Activated T-cell treated with anti-CD3 and anti-CD28 coated beads, Interleukin-2, amount 50 U/mL, for 72 hours (primary cell): ENCODE measurements at places on chromosomes 1 and 21. TPM values are rescaled to one million over a fixed set of nuclear protein-coding genes. Genes with fewer than 3 reads are reported as not detected.
A peak's percentile ranks its signal among the peaks of the same experiment; 100 is the strongest.

C2CD4D gene
- 4.4 TPM for total RNA-seq

SPRTN gene
- 9.6 TPM for total RNA-seq

CD2 gene
- total RNA-seq = 232 TPM

CDA gene
- not detected for total RNA-seq

KRTAP10-1 gene
- not detected for total RNA-seq

DNA sequence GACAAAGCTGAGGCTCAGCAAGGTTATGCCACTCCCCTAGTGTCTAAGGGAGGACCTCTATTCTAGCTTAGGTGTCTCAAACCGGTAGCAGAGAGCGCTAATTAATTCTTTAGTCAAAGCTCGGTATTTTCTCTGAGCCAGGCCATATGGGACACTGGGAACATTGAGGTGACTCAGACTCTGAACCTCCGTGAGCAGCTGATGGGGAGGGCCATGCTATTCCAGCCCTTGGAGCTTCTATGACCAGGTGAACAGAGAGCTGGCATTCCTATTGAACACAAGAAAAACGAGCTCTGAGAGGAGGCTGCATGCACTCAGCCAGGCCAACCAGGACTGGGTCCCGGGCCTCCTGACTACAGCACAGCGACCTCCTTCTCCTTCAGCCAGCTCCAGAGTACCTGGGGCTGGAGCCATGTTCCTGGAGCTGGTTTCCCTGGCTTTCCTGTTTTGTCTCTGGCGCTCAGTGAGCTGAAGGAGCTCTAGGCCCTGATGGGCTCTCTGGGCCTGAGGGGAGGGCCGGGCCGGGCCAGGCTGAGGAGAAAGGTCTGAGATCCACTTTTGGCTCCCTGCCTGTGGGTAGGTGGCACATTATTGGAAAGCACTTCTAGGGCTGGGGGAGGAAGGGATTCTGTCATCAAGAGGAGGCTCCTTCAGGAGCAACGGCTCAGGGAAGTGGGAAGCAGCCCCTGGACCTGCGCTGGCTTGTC, 37.0 kb downstream of the SLC9A1 start:
- no peak for DNase-seq
- H3K27me3 ChIP-seq = no peaks in the 10 kb centered on the region
- H3K36me3 ChIP-seq = peaks cover under 1% of the 10 kb centered on the region
- H3K4me3 ChIP-seq = no peak overlapping the region
- H3K27ac ChIP-seq = no peak overlapping the region

DNA sequence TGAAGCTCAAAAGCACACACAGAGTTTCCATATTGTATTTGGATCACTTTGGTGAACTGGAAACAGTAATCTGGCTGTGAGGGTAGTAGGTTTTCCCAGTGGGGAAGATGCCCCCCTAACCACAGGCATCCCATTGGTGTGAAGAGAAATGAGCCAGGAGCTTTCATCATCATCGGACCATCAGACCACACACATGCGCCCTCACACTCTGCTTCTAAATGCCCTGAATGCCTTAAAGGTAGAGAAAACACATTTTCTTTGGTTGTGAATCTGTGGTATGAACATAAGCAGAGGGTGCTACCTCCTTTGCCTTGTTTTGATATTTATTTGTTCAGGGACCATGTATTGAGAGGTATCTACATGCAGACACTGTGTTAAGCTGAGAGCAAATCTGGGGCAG, 79.0 kb upstream of the DNAH14 start:
- no peaks in the 10 kb centered on the region for H3K27me3 ChIP-seq
- DNase-seq = no peak
- no peak overlapping the region for H3K27ac ChIP-seq
- no peaks in the 10 kb centered on the region for H3K36me3 ChIP-seq
- H3K4me1 ChIP-seq = no peaks in the 10 kb centered on the region

GRCh38 chr1:245396615-245397014, 241.8 kb downstream of the KIF26B start:
- DNase-seq = no peak
- no peak overlapping the region for H3K4me3 ChIP-seq
- no peak overlapping the region for H3K27ac ChIP-seq
- H3K27me3 ChIP-seq = no peaks in the 10 kb centered on the region
- H3K4me1 ChIP-seq = no peaks in the 10 kb centered on the region

DNA sequence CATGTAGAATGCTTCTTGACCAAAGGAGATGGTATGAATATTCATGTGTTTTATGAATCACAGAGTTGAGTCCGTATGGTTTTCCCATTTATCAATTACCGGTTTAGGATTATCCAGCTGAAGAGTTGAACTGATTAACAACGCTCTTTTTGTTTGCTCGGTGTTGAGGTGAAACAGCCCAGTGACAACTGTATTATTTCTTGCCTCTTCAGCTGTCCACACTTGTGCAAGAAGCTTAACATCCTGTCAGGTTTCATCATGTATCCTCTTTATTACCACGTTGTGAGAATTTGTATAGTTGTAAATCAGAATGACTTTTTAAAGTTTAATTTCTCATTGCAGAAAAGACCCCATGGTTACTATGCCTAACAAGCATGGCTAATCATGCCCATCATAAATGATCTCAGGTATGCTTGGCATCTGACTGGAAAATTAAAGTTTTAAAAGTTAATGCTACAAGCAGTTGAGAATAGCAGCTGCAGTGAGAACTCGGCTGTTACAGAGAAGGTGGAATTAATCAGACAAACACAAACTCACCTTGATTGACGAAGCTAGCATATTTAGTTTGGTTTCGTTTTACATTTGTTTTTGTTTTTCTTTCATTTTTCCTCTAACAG, 563.2 kb upstream of the ADGRL2 start:
- H3K36me3 ChIP-seq = no peaks in the 10 kb centered on the region
- H3K27me3 ChIP-seq = no peaks in the 10 kb centered on the region
- H3K4me3 ChIP-seq = no peak overlapping the region
- H3K27ac ChIP-seq = no peak overlapping the region
- no peaks in the 10 kb centered on the region for H3K4me1 ChIP-seq

GRCh38 chr1:55346586-55346985, 131.4 kb upstream of the USP24 start:
- H3K4me1 ChIP-seq = no peaks in the 10 kb centered on the region
- no peaks in the 10 kb centered on the region for H3K36me3 ChIP-seq
- no peak for DNase-seq

DNA sequence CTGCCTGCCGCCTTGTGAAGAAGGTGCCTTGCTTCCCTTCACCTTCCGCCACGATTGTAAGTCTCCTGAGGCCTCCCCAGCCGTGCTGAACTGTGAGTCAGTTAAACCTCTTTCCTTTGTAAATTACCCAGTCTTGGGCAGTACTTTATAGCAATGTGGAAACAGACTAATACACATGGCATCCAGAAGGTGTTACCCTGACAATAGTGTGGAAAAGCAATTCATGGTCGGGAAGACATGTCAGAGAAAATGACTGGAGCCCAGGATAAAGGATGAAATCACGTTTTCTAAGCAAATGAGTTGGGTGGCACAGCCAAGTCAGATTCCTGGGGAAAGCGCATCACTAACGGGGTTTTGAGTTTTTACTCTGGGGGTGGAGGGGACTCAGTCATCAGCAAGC, 76.4 kb downstream of the HLCS start:
- no peaks in the 10 kb centered on the region for H3K27me3 ChIP-seq
- no peak overlapping the region for H3K4me3 ChIP-seq
- H3K27ac ChIP-seq = no peak overlapping the region
- no peaks in the 10 kb centered on the region for H3K36me3 ChIP-seq

DNA sequence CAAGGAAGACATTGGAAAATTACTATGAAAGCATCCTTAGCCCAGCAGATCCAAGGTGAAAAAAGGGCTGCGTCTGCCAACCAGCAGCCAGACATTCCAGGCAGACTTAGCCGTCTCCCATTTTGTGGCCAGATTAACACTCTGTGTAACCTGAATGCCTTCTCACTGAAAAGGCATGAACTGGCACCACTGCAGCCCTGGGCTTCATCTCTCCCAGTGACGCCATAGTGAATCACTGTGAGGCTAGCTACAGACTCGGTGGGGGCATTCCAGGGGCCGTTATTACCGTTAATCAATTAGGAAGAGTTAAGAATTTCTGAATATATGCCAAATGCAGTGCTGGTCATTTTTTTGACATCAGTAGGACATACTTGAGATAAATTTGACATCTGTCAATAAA, 627.4 kb downstream of the LMO4 start:
- H3K4me3 ChIP-seq = no peak overlapping the region

GRCh38 chr1:180228648-180229482, 1.2 kb upstream of the LHX4 start:
- peaks cover 73% of the 10 kb centered on the region for H3K27me3 ChIP-seq
- H3K36me3 ChIP-seq = no peaks in the 10 kb centered on the region
- peak overlapping the region; percentile 82 for H3K4me3 ChIP-seq

DNA sequence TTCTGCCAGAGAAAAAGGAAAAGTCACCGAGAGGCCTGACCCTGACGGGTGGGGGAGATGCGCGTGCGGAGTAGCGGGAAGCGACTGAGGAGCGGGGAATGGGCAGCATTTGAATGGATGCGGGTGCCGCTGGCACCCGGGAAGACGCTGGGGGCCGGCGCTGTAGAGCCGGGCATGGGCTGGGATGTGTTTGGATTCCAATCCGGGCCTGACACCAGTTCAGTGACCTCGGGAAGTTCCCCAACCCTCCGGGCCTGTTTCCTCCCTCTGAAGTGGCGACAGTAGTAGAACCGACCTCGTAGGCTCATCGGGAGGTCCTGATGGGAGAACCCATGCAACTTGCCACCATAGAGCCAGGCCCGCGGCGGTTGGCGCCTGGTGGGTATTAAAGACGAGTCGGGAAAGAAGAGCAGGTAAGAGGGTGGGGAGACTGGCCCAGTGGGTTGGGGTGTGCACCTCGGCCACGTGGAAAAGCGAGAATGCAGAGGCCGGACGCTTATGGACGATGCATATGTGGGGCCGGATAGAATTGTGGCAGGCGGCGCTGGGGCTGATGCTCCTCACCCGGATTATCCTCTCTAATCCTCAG, 642 bp upstream of the SLC16A1 start:
- H3K27me3 ChIP-seq = no peaks in the 10 kb centered on the region
- H3K36me3 ChIP-seq = peaks cover 9% of the 10 kb centered on the region
- peak overlapping the region; percentile 88 for H3K27ac ChIP-seq
- peak; percentile 39 for DNase-seq

DNA sequence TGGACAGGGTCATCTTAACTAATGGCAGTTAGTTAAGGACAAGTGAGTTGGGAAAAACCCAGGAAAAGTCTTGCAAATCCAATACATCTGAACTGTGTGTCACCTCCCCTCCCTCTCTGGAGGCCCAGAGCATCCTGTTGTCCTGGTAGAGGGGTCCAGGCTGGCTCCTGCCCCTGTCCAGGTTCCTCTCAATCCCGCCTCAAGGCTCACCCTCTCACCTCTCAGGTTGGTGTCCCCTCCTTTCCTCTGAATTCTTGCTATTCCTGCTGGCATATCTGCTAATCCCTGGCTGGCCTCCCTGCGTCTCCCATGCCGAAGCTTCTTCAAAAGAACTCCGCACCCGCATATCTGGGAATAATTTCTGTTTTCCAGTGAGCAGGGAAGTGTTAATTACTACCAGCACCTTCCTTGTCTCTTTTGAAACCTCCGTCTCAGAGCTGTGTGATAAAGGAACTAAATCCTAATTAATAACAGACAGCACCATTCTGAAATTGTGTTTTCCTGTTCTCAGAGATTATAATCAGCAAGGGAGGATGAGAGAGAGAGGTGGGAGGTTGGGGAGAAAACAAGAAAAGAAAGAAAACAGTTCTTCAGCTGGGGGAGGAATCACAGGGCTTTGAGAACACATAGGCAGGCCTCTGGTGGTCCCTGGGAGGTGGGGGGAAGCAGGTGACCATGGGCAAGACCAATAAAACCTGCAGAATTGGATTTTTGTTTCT, 568.0 kb downstream of the PTPRU start:
- no peaks in the 10 kb centered on the region for H3K4me1 ChIP-seq
- H3K4me3 ChIP-seq = no peak overlapping the region
- no peak overlapping the region for H3K27ac ChIP-seq
- no peaks in the 10 kb centered on the region for H3K27me3 ChIP-seq

GRCh38 chr1:111600886-111601386, 18.7 kb upstream of the RAP1A start:
- peaks cover 99% of the 10 kb centered on the region for H3K4me1 ChIP-seq
- peaks cover 3% of the 10 kb centered on the region for H3K36me3 ChIP-seq
- no peaks in the 10 kb centered on the region for H3K27me3 ChIP-seq
- H3K27ac ChIP-seq = peak overlapping the region; percentile 90

- H3K27me3 ChIP-seq = no peaks in the 10 kb centered on the region
- H3K4me1 ChIP-seq = peaks cover 46% of the 10 kb centered on the region
- H3K27ac ChIP-seq = peak overlapping the region; percentile 74
- no peak for DNase-seq
Observed at GRCh38 chr1:228095161-228095560, 8.0 kb downstream of the C1orf35 start.

DNA sequence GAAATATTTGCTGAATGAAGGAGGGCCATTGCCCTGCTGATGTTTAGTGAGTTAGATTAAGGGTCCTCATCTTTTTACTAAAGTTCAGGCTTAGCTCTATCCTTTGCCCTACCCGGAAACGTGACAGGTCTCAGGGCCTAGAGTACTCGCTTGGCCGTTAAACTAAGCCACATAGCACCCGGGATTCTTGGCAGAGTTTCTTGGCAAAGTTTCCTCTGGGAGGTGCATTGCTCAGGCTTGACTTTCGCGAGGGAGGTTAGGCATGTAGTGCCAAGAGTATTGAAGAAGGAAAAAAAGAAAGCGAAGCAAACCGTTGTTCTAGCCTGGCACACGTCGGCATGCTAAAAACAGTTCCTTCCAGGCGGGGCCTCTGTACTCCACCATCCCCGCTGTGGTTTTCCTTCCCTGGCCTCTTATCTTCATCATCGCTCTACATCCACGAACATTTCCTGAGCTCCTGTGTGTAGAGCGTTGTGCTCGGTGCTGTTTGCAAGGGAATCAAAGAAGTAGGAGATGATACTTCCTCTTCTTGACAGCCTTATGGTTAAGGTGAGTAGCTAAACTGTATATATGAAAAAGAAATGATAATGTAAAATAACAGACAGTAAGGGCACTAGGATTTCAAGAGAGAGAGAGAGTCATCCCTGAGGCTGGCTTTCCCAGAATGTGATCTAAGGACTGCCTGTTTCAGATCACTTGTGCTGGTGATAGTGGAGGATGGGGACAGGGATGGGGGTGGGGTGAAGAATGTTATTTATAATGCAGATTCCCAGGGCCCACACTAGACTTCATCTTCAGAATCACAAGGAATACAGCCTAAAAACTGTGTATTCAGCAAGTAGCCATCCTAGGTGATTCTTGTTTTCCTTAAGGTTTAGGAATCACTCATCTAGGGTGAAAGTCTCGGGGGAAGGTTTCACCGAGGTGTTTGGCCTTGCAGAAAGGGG, 18.8 kb downstream of the RNF220 start:
- no peak for DNase-seq
- H3K27me3 ChIP-seq = peaks cover 96% of the 10 kb centered on the region
- H3K27ac ChIP-seq = no peak overlapping the region

- H3K27ac ChIP-seq = peak overlapping the region; percentile 66
- peak overlapping the region; percentile 69 for H3K4me3 ChIP-seq
- H3K27me3 ChIP-seq = peaks cover 8% of the 10 kb centered on the region
- DNase-seq = peak; percentile 49
- peaks cover 37% of the 10 kb centered on the region for H3K4me1 ChIP-seq
Observed at GRCh38 chr1:168362991-168363390, 82.3 kb downstream of the TBX19 start.

- no peak overlapping the region for H3K27ac ChIP-seq
- no peaks in the 10 kb centered on the region for H3K4me1 ChIP-seq
- no peaks in the 10 kb centered on the region for H3K27me3 ChIP-seq
- no peaks in the 10 kb centered on the region for H3K36me3 ChIP-seq
- no peak overlapping the region for H3K4me3 ChIP-seq
- DNase-seq = no peak
Observed at GRCh38 chr1:60742339-60742738, 340.0 kb upstream of the NFIA start.
